Adrenal gland (tissue), 19 donors: ENCODE measurements at places on chromosomes 2 and 18. TPM values are rescaled to one million over a fixed set of nuclear protein-coding genes. Genes with fewer than 3 reads are reported as not detected.

ANKRD62 gene
- total RNA-seq = not detected

SULT1C2 gene
- total RNA-seq = not detected

DNA sequence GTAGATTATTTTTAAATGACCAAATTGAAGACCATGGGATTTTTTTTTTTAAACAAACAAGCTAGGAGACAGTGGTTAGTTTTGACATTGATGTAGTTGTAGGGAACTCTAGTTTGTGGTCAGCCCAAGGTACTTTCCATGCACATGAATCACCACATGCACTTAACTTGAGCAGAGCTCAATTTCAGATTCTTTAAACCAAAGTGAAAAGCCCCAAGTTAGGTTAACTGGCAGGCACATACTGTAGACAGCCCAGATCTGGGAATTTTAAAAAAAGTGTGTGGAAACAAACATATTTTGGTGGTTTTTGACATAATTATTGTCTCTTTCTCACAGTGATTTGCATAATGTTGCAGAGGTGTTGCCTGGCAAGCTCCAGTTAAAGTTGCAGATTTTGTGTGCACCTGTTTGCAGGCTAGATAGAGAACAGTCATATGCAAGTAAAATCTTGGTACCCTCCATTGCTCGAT is 88.4 kb downstream of the BCL2L11 start:
- H3K4me1 ChIP-seq = no peaks in the 10 kb centered on the region
- no peak overlapping the region for H3K4me3 ChIP-seq
- DNase-seq = no peak

GRCh38 chr2:128696421-128696820 is 377.8 kb upstream of the HS6ST1 start:
- H3K36me3 ChIP-seq = no peaks in the 10 kb centered on the region
- H3K4me3 ChIP-seq = no peak overlapping the region
- no peak overlapping the region for H3K27ac ChIP-seq

GRCh38 chr18:9147440-9148202 is 11.0 kb downstream of the ANKRD12 start:
- H3K36me3 ChIP-seq = no peaks in the 10 kb centered on the region
- peaks cover 76% of the 10 kb centered on the region for H3K4me1 ChIP-seq
- H3K4me3 ChIP-seq = no peak overlapping the region

GRCh38 chr2:44770221-44771195 is 171.0 kb upstream of the SIX3 start:
- no peak overlapping the region for H3K4me3 ChIP-seq
- H3K27ac ChIP-seq = no peak overlapping the region
- peaks cover 3% of the 10 kb centered on the region for H3K27me3 ChIP-seq
- H3K36me3 ChIP-seq = no peaks in the 10 kb centered on the region

DNA sequence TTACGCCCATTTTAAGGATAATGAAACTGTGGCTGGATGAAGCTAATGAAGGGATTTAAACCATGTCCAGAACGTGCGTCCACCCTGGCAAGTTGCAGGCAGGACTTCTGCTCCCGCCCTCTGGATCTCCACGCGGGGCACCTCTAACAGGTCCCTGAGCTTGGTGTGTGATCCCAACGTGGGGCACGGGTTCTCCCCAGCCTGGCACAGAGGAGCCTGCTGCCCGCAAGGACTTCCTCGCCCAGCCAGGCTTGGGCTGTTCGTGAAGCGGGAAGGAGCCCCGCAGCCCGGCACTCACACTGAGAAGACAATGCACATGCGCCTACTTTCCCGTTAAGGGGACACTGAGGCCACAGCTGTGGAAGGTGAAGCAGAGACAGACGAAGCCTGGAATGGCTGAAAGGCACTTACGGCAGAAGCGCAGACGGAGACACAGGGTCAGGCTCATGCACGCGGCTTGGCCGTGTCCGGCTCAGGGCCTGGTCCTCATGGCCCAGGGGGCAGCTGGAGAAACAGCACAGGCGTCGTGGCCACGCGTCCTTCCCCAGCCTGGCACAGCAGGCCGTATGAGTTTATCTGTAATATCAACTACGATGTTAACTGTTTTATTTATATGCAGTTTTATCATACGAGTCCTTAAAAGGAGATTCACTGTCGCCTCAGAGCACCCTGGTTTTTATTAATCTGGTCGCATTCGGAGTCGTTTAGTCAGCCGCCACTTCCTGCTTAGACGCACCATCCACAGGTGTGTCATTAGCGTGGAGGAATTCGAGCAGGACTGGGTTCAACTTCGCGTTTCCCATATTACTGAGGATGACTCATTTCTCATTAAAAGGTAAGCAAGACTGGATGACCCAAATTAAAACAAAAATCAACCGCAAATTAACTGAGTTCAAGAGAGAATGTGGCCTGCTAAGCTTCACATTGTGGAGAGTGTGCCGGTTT is 835.9 kb downstream of the GALR1 start:
- H3K4me3 ChIP-seq = no peak overlapping the region
- no peaks in the 10 kb centered on the region for H3K36me3 ChIP-seq
- no peaks in the 10 kb centered on the region for H3K4me1 ChIP-seq
- no peak for DNase-seq
- H3K27ac ChIP-seq = no peak overlapping the region
- no peaks in the 10 kb centered on the region for H3K27me3 ChIP-seq

DNA sequence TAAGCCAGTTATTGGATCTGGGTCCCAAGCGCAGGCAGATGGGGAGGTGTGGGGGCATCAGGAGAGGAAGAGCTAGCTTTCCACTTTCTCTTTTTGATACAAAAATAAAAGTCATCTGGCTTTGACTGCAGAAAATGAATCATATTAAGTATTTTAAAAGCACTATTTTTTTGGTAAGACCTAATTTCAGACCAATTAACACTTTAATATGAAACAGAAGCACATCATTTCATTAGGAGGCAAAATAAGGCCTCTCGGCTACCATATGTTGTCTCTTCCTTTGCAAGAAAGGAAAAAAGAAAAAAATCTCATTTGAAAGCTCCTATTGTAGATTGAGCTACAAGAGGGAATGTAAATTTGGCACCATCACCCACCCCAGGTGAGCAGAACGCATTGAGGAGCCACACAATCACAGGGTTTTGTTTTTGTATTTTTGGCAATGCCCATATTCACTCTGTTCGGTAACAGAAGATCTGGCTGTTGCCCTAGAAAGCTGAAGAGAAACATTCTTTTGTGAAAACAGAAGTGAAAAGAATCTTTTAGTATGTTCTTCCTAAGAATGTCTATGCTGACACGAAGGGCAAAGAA is 390.7 kb upstream of the ETAA1 start:
- no peaks in the 10 kb centered on the region for H3K27me3 ChIP-seq
- no peak overlapping the region for H3K4me3 ChIP-seq
- DNase-seq = no peak
- H3K4me1 ChIP-seq = no peaks in the 10 kb centered on the region
- H3K27ac ChIP-seq = no peak overlapping the region

- H3K27me3 ChIP-seq = no peaks in the 10 kb centered on the region
- peaks cover 29% of the 10 kb centered on the region for H3K4me1 ChIP-seq
- no peaks in the 10 kb centered on the region for H3K36me3 ChIP-seq
- H3K4me3 ChIP-seq = no peak overlapping the region
Measured at GRCh38 chr2:37857575-37858399, 67.3 kb upstream of the RMDN2 start.
